ENCODE measurements at places on chromosomes 5 and 9.

- no peak for DNase-seq
Observed at GRCh38 chr9:124202447-124202971, 55.2 kb upstream of the NEK6 start.

DNA sequence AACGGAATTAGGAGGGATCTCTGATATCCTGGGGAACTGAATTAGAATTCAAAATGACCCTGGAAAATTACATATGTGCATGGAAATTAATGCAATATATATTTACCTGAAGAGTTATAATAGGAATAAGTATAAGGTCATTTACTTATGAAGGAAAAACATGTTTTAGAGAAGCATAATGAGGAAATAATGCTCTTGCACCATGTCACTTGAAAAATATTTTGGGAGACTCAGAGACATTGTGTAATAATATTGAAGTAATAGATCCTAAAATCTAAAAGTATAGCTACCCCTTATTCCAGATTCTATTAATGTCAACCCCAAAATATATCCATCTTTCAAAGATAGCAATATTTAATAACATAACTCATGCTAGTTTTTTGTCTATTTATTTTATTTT lies 28.4 kb downstream of the SPZ1 start:
- DNase-seq: no peak

GRCh38 chr9:116940614-116941215 lies 253.6 kb downstream of the TRIM32 start:
- DNase-seq: no peak

GRCh38 chr9:16485575-16486321 lies 384.7 kb downstream of the BNC2 start:
- no peak for DNase-seq

- no peak for DNase-seq
Observed at GRCh38 chr9:117245175-117245829, 169.6 kb downstream of the ASTN2 start.

DNA sequence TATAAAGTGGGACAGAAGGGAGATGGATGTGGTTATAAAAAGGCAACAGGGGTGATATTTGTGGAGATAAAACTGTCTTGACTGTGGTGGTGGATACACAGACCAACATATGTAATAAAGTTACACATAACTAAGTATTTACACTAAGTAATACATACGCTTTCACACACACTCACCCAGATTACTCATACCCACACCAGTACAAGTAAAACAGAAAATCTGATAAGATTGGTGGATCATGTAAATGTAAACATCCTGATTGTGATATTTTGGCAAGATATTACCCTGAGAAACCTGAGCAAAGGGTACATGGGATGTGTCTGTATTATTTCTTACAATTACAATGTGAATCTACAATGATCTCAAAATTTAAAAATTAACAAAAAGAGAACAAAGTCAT lies 53.3 kb upstream of the SLIT3 start:
- DNase-seq: no peak

DNA sequence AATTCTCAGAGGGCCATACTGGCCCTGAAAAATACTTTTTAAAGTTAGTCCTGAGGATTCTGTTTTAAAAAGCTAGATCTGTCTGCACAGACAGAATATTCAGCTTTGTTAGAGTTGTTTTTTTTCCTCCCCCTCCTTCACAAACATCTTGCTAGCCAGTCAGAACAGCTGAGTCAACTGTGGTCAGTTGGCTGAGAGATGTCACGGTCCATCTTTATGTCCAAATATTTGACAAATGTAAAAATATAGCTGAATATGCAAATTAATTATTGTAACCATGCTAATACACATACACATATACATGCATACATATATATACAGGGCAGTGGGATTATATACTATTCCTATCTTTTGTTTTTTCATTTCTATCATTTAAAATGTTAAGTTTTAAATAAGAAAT lies 33.9 kb downstream of the UNC13B start:
- DNase-seq: peak; percentile 61

- no peak for DNase-seq
Observed at GRCh38 chr5:32808783-32809182, 97.7 kb downstream of the NPR3 start.

DNA sequence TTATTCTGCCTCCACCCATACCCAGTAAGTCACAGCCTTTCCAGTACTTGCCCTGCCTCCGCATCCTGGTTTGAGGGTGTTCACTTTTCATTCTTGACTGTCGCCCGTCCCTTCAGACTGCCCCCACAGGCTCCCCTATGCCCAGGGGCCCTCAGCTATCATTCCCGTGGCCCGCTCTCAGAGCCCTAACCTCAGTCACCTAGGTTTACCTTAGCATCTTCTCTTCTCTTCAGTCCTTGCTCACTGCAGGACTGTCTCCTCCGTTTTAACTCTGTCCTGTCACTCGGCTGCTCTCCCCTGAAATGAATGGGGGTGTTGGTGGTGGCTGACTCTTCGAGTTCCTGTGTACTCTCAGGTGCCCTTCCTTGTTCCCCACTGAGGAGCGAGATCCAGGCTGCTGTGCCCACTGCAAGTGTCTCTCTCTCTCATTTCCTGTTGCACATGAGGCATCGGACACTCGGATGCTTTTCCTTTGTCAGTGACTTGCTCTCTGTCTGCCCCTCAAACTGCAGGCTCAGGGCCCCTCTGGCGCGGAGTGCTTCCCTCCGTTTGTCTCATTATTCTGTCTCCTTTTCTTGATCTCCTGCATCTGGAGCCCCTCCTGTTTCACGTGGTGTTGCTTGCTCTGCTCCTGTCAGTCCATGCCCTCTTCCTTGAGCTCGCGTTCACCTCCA lies 89.8 kb downstream of the CACNA1B start:
- DNase-seq: no peak

GRCh38 chr9:95003689-95004410 lies 277.4 kb downstream of the AOPEP start:
- peak; percentile 86 for DNase-seq

DNA sequence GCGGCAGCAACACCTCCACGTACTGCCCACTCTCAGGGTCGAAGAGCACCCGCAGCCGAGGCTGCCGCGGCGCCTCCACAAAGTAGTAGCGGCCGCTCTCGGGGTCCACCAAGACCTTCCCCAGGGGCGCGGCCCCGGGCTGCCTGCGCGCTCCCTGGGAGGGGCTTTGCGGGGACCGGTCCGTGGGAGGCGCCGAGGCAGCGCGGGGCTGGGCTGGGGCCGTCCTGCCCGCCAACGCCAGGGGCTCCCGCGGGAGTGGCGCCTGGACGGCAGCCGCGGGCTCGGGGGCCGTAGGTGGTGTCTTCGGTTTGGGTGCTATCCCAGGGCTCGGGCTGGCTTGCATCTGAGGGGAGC lies 2.6 kb upstream of the MZB1 start:
- DNase-seq: no peak

- no peak for DNase-seq
Observed at GRCh38 chr9:93231121-93231694, 47.3 kb downstream of the WNK2 start.

GRCh38 chr5:148372166-148372725 lies 11.5 kb upstream of the FBXO38 start:
- DNase-seq: no peak

- DNase-seq: no peak
Observed at GRCh38 chr9:130237076-130237475, 28.5 kb upstream of the HMCN2 start.

DNA sequence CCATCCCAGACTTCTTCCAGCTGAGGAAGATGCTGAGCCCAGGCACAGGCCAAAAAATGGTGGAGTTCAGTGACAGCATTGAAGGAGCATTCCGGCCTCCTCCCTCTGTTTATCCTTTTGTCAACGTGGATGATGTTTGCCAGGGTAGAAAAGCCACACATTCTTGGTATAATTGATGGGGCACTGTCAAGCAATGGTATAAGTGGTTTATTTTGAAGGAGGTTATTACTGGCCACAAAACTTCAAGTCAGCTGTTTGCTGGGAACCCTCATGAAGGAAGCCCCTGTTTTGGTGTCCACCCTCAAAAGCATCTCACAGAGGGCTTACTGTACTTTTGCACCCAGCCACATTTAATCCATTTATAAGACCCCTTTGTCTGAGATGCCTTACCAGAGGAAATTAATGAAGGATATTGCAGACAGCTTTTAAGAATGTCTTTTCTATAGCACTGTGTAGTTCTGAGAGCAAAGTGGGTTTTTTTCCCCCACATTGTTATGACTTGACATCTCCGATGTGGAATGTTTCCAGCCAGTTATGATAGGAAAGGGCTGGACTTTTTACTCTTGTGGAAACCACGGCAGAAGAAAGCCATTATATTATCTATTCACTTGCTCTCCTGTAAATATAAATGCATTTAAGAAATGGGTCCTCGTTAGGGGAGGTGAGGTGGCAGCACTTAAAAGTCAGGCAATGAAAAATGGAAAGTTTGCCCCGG lies 95.5 kb upstream of the SPATA31D4 start:
- DNase-seq: no peak

- DNase-seq: no peak
Observed at GRCh38 chr9:132201139-132201538, 39.3 kb downstream of the NTNG2 start.

DNA sequence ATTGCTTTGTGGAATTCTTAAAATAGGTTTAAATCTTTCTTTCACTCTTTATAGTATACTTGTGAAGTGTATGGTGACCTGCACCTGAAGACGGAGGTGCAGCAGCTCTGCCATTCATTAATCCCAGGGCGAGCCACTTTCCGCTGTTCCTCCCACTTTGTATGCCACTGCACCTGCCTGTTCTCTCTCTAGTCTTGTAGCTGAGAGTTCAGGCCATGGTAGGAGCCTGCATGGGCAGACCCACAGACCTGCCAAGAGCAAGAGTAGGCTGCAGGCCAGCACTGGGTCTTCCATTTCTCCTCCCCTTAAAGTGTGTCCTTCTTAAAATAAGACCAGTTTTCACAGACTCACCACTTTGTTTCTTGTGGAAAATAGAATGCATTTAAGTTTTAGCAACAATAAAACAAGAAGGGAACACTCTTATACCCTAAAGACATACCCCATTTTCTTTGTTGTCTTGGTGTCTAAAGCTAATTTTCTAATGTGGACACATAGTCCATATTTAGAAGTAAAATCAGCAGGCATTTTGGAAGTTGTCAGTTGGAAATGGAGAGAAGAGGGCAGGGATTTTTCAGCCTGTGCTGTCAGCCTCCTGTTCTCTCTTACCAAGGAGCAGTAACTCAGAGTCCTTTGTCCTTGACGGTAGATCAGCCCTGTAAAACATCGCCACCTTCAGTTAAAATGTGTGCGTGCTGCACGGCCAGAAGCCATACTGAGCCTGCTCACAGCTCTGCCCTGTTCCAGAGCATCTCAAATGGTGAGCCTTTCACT lies 103.2 kb downstream of the SNCAIP start:
- DNase-seq: peak; percentile 65

- no peak for DNase-seq
Observed at GRCh38 chr5:148437249-148437648, 53.5 kb downstream of the FBXO38 start.
